Mesothelial cell of epicardium (in vitro differentiated cells): ENCODE measurements at places on chromosomes 6 and 20.

GRCh38 chr6:16336056-16336818, 97.8 kb downstream of the GMPR start:
- DNase-seq: no peak

DNA sequence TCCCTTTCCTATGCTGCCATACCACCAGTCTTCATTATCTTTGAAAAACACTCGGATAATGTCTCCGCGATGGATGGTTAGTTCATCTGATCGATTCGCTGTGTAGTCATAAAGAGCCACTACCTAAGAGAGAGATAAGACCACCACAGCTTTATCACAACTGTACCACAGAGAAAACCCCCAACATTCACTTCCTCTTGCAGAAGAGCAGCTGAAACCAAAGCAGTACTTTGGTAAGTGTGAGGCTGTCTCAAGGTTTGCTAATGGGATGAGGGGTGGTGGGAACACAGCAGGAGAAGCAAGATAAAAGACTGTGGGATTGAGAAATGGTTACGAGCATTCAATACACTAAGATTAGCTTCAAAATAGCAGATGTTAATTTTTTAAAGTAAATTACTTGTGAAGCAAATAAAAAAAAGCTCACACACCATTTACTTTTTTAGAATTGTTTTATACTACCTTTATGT, 142.1 kb downstream of the MYB start:
- DNase-seq: no peak

DNA sequence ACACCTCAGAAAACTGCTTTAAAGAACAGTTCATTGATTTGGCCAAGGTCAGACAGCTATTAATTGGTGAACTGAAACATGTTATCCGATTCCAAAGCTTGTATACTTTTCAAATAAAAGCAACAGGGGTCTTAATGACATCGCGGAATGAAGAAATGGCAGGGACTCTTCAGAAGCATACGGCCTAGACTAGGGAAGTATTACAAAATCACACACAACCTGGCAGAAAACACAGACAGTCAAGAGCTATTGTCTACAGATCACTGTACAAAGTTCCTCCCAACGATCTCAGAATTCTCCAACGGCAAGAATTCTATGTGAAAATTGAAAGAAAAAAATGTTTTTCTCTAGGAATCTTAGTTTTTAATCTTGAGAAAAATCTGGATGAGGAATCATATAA, 105.5 kb downstream of the PTPRK start:
- DNase-seq: no peak

- no peak for DNase-seq
These were observed 125.6 kb downstream of the BCAS1 start for GRCh38 chr20:53944796-53945195.

DNA sequence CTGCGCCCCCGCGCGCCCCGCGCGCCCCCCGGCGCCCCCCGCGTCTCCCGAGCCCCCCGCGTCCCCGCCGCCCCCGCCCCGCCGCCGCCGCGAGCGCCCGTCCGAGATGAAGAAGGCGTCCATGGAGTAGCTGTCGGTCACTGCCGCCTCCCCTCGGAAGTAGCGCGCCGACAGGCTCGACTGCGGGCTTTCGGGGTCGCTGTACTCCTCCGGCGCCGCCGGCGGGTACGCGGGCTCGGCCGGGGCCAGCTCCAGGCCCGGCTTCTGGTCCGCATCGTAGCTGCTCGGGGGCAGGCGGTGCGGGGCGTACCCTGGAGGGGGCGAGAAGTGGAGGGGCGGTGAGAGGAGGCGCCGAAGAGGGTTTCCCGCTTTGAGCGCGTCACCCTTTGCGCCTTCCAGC, 11.2 kb upstream of the SRXN1 start:
- DNase-seq: no peak

GRCh38 chr20:51688600-51689244, 79.5 kb downstream of the ATP9A start:
- DNase-seq: no peak

GRCh38 chr6:53673162-53673727, 7.7 kb upstream of the KLHL31 start:
- no peak for DNase-seq

DNA sequence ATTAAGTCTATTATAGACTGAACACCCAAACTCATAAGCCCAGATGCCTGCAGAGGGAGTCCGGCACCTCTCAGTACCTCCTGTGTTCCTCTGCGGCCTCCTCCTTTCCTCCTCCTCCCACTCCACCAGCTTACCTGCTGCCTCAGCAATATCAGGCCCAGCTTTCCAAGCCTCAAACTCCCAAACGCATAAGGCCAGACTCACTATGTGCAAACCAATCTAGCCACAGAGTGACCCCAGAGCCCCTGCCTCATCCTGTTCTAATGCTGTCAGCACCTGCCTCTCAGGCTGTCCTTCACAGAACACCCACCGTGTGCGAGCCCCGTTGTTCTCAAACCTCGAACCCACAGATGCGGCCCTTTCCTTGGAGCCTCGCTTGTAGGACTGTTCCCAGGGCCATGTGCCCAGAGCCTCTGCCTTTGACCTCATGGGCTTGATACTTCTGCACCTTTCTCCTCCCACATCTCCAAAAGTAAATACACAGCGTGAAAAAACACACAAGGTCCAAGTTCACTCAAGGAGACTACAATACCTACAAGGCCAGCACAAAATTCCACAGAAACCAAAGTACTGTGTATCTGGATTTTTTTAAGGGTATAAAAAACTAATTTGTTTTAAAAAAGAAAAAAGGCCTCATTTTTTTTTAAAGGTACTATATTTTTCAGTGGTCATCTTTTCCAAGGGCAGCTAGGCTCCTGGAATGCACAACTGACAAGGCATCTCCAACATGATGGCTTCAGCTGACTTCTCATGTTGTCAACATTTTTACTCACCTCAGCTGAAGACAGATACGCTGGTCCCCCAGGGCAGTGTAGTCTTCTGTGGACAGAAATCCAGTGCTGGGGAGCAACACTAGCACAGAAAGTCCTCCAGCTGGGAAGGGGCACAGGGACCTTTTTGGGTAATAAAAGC, 52.3 kb downstream of the ABHD12 start:
- DNase-seq: no peak

DNA sequence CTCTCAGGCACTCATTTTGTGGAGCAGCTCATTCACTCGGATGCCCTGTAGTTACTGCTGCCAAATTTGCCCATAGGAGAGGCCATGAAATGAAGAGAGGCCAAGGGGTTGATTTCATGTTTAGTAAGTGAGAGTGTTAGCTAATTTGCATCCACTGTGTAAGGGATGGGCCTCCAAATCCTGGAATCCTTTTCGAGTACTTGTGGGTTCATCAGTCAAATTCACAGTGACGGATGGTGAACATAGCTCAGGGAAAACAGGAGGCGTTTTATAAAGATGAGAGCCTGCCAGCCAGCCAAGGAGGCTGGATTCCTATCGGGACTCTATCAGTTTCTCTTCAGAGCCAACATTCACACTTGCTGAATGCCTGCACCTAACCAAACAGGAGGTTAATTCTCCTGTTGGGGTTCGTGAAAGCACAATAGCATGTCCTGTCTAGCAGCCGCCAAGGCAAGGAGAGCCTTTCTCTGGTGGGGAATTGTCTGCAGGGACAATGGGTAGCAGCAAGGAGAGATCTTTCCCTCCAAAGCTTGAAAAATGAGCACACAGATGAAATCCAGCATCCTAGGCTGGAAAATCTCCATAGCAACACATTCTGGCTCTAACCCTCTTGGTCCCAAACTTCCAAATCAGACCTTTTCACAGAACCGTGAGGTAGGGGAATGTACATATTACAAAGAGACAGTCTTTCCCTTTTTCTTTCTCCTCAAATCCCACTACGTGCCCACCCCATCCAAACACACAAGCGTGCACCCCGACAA, 231.4 kb upstream of the ECI2 start:
- no peak for DNase-seq

DNA sequence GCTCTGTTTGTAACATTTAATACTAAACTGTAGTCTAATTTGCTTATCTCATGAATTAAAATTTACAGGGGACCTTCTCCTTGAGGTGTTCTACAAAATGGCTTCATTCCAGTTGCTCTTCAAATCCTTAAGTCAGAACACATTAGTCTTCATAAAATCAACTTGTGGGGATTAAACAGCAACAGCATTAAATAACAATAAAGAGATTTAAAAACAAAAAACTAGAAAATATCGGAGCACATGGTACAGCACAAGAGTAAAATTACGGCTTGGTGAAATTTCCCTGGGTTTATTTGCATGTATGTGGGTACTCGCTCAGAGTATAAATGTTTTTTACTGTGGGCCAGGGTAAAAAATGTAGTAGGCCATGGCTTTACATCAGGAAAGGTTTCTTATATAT, 12.0 kb downstream of the RRAGD start:
- no peak for DNase-seq

DNA sequence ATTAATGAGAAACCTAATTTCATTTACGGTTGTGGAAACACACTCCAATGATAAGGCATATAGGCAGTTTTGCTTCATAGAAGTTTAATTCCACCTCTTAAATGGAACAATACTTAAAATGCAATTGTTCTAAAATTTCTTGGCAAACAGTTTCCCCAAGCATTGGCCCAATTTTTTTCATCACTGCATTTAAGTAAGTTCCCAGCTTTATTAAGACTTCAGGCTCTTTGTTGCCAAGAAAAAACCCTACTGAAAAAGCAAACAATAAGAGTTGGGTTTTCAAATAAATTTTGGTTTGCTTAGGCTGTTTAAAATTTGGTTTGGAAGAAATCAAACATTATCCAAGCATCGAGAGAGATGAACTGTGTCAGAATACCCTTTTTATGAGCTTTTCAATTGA, 690.9 kb upstream of the NRSN1 start:
- DNase-seq: no peak
